Activated effector memory CD4-positive, alpha-beta T cell treated with Interleukin-2 at 50 U/mL for 16 hours (primary cell): ENCODE measurements at places on chromosomes 4 and X.

GRCh38 chr4:187238646-187239045, 515.0 kb upstream of the FAT1 start:
- DNase-seq = no peak

GRCh38 chr4:54281054-54281766, 52.1 kb downstream of the PDGFRA start:
- no peak for DNase-seq

GRCh38 chr4:20698382-20698781, 1.9 kb upstream of the PACRGL start:
- DNase-seq = no peak

DNA sequence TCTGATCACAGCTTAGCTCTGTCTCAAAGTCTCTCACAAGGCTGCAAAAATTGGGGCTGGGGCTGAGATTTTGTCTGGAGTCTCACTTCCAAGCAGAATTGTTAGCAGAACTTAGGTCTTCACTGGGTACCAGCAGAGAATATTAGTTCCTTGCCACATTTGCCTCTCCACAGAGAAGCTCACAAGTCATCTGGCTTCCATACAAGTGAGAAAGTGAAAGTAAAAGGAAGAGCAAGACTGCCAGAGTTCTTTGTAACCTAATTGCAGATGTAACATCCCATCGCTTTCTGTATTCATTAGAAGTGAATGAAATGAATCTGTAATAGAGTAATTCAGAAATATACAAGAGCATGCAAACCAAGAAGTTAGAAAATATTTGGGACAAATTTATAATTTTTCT, 624.1 kb upstream of the GNPDA2 start:
- no peak for DNase-seq

- no peak for DNase-seq
Measured at GRCh38 chr4:183906739-183907651, 1.9 kb downstream of the STOX2 start.

DNA sequence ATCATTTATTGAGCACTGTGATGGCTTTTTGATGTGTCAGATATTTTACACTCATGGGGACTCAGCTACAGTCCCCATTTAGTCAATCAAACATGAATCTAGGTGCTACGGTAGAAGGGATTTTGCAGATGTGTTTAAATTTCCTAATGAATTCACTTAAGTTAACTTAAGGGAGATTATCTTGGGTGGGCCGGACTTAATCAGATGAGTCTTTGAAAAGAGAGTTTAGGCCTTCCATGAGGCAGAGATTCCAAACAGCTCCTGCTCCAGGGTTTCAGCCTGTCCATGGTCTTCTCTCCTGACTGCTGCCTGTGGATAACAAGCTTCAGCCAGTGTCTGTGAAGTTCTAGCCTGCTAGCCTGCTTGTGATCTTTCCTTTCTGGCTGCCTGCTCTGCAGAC, 202.4 kb downstream of the IDS start:
- no peak for DNase-seq

GRCh38 chrX:56803850-56804681, 75.0 kb downstream of the NBDY start:
- no peak for DNase-seq

GRCh38 chr4:116088771-116089170, 975.4 kb upstream of the NDST4 start:
- no peak for DNase-seq

DNA sequence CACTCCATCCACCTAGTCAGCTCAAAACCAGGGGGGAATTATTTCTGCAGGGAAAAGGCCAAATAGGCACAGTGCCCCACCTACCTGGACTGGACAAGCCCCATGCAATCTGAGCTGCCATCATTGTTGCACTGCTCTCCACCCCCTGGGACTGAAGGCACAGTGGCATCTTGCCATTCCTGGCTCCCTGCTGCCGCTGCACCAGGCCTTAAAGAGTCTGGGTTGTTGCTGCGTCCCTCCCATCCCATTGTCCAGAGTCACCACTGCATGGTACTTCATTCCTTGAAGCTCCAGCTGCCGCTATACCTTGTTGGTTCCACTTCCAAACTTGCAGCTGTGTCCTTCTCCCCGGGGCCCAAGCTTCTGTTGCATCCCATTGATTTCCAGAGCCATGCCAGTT, 629.7 kb downstream of the STIM2 start:
- DNase-seq = no peak

- DNase-seq = no peak
Measured at GRCh38 chr4:102466298-102466697, 34.9 kb upstream of the NFKB1 start.

- DNase-seq = no peak
Measured at GRCh38 chr4:72394012-72394663, 174.9 kb downstream of the ADAMTS3 start.

DNA sequence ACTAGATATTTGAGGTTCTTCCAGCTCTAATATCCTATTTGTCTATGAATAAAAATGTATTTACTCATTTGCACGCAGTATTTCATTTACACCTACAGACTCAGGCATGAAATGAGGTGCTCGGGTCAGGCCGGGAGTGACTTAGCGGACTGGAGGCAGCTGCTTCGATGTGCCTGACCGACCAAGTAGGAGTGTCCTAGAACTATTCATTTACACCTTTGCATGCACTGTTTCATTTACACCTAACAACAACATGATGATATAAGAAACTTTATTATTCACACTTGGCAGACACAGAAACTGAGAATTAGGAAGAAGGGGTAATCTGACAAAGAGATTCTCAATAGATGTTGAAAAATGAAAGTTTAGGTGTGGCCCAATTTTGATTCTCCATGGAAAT, 28.7 kb upstream of the FAT1 start:
- DNase-seq = no peak

GRCh38 chr4:122689972-122690371, 42.5 kb upstream of the BBS12 start:
- DNase-seq = no peak

- no peak for DNase-seq
Measured at GRCh38 chrX:132443196-132444135, 45.4 kb downstream of the MBNL3 start.

GRCh38 chr4:83189631-83190136, 75.2 kb upstream of the PLAC8 start:
- no peak for DNase-seq

- no peak for DNase-seq
Measured at GRCh38 chrX:82961129-82961528, 547.0 kb upstream of the POU3F4 start.

- no peak for DNase-seq
Measured at GRCh38 chr4:52266537-52267137, 215.5 kb downstream of the SPATA18 start.

GRCh38 chrX:106246511-106246910, 78.4 kb downstream of the PWWP3B start:
- DNase-seq = no peak

DNA sequence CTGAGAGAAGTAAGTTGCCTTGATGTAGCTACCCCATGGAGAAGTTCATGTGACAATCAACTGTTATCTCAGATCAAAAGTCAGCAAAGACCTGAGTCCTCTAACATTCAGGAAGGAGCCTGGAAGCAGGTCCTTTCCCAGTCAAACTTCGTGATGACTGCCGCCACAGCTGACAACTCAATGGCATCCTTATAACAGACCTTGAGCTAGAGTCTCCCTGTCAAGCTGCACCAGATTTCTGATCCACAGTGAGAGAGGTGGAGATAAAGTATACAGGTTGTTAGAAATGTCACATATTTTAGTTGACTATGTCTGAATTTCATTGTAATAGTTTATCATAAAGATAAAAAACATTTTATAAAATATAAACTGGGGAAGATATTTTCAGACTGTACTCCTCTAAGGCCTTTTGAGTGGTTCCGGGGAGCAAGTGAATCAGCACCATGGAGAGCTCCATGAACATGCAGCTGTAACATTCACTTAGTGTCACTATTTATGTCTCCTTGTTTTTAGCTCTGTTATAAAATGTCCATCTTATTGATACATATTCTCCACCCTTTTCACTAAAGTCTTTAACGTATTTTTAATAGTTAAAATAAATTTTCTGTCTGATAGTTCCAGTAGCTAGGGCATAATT, 1653.5 kb upstream of the AGA start:
- no peak for DNase-seq

DNA sequence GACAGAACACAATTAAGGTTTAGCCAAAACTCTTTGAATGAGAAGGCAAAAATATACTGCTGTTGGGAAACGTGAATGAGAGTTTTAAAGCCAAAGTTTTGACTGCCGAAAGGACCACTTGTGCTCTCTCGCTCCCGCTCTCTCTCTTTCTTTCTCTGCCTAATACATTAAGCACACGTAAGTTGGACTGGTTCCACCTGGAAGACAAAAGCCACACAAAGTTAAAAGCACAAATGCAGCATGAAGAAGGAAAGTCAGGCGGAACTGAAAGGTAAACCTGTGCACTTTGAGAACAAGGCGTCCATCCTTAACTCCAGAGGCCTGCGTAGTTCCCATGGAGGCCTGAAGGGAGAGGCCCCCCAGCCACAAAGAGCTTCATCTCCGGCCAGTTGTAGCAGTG, 1.9 kb downstream of the DCAF12L2 start:
- DNase-seq = no peak

- no peak for DNase-seq
Measured at GRCh38 chrX:100512471-100512870, 72.3 kb upstream of the TNMD start.

- no peak for DNase-seq
Measured at GRCh38 chr4:180618396-180618795, 1624.8 kb upstream of the TENM3 start.

GRCh38 chr4:2881431-2881830, 37.8 kb downstream of the ADD1 start:
- no peak for DNase-seq
